ENCODE measurements at places on chromosomes 4 and X.

GRCh38 chr4:97866821-97867556, 276.3 kb downstream of the STPG2 start:
- no peak for DNase-seq

- DNase-seq = peak; percentile 1
These were observed 214.2 kb upstream of the PUDP start for GRCh38 chrX:7362111-7362510.

GRCh38 chr4:183888564-183888963, 16.5 kb upstream of the STOX2 start:
- no peak for DNase-seq

DNA sequence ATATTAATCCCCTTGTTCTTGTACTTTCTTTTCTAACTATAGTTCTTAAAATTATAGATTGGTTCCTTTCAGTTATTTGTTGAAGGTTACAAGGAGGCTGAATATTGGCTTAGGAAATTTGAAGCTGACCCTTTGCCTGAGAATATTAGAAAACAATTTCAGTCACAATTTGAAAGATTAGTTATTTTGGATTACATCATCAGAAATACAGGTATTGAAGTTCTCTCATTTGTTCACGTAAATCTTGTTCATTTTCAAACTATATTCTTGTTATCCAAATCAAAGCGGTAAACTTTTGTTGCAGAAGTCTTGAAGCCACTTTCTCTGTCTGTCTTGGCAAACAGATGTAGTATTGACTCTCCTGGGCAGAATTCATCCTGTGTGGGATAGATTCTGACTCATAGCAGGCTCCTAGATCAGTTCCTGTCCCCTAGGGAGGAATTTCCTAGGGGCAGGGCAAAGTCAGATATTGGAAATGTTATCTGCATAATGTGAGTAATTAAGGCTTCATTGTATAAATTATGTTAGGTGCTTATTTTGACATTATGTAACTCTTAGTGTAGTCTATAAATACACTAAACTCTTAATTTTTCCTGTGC, 25.2 kb downstream of the PI4K2B start:
- no peak for DNase-seq

- DNase-seq = peak; percentile 33
These were observed 28.1 kb upstream of the HPSE start for GRCh38 chr4:83362492-83363329.

DNA sequence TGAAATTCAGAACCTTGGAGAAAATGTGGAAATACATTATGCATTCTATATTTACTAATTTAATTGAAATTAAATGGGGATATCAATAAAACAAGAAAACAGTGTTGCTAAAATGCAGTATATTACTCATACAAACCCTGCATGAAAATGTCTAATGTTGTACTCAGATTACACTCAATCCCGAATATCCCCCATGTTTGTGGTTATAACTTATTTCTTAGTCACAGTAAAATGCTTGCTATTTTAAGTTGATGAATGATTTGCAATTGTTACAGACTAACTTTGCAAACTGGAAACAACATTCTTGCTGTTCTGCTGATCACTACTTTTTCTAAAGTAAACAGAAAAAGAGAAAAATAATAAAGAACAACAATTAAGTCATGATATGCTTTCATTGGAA, 33.1 kb upstream of the ANXA10 start:
- DNase-seq = no peak

DNA sequence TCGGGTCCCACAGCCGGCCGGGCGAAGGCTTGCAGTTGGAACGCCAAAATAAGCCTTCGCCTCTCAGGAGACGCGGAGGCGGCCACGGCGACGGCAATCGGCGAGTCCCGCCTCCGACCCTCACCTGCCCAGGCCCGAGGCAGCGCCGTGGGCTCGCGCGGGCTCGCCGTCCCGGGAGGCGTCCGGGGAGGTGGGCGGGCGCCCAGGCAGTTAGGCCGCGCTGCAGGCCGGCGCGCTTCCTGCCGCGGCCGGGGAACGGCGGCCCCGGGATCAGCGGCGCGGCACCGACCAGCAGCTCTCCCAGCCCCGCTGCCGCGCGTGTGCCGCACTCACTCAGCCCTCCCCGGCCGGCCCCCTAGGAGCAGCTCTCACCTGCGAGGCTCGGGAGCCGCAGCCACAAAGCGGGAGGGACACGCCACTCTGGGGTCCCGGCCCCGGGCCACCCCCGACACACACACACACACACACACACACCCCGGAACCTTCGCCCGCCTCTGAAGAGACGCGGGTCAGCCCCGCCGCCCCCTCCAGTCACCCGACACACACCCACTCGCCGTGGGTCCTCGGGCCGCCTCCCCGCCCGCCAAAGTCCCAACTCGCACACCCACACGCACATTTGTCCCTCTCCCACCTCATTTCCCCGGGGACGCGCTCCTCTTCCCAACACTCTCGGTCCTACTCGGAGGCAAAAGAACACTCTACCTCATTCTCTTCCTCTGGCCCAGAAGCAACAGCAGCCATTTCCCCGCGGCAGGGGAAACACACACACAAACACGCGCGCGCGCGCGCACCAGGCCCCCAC, at the start of gene CNOT6L:
CNOT6L (minus strand) TSS at position 767 of the 802 bp plus-strand sequence; CDS start at position 707, 60 bp downstream.
- peak; percentile 75 for DNase-seq

GRCh38 chr4:163967263-163967662, 472.8 kb downstream of the TMA16 start:
- no peak for DNase-seq

DNA sequence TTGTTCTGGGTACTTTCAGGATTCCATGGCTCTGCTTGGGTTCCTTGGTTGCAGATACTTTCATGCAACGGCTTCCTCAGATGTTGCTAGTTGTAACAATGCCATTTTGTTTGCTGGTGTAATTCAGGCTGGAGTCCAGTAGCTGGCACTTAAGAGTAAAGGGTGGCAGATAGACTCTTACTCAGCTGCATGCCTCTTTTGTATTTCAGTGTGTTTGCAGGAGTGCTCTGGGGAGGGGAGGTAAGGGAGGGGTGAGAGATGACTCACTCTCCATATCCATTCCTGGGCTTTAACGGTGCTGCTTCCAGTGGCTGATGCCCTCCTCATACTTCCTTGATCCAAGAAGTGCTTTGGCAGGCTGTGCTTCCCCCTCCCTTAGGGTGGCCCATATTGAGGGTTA, 155.2 kb downstream of the ZNF330 start:
- DNase-seq = peak; percentile 0

- DNase-seq = peak; percentile 49
These were observed 293.2 kb upstream of the PRPS2 start for GRCh38 chrX:12497832-12498591.

- DNase-seq = no peak
These were observed 16.8 kb downstream of the MAN2B2 start for GRCh38 chr4:6591781-6592180.

- peak; percentile 93 for DNase-seq
These were observed 9.0 kb upstream of the PITX2 start for GRCh38 chr4:110631584-110632505.

GRCh38 chrX:13377550-13377934, 57.7 kb upstream of the ATXN3L start:
- DNase-seq = no peak

DNA sequence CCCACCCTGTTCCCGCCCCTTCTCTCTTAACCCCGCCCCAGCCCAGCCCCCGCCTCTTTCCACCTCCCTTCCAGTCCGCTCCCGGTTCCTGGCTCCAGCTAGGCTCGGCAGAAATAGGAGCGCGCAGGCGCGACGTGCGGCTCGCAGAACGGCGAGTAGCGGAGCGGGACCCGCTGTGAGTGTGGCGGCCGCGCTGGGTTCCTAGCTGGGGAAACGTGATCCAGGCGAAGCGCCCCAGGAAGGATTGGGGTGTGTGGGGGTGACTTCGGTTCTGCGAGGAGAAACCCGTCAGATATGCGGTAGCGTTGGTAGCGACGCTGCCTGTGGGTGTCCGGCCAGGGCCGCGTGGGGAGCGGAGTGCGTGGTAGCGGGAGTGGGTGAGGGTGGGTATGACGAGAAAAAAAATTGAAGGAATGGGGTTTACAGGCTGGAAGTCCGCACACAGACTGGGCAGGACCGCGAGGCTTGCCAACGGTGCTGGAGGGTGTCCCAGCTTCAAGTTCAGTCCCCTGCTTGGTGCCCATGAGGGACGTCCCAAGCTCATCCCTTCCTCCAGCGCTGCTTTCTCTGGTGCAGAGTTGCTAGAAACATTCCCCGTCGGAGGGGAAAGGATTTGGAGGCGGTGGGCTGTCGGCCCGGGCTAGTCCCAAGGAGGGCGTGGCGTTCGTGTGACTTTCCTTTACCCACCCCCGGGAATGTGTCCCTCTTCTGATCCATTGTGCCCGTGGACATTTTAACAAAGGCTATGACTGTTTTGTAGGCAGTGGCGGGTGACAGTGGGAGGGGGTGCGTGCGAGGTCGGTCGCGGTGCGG, at the start of gene PRRG1:
PRRG1 (plus strand) TSS at position 144 of the 813 bp plus-strand sequence. CDS start 56,886 bp downstream, outside the sequence.
- peak; percentile 83 for DNase-seq

DNA sequence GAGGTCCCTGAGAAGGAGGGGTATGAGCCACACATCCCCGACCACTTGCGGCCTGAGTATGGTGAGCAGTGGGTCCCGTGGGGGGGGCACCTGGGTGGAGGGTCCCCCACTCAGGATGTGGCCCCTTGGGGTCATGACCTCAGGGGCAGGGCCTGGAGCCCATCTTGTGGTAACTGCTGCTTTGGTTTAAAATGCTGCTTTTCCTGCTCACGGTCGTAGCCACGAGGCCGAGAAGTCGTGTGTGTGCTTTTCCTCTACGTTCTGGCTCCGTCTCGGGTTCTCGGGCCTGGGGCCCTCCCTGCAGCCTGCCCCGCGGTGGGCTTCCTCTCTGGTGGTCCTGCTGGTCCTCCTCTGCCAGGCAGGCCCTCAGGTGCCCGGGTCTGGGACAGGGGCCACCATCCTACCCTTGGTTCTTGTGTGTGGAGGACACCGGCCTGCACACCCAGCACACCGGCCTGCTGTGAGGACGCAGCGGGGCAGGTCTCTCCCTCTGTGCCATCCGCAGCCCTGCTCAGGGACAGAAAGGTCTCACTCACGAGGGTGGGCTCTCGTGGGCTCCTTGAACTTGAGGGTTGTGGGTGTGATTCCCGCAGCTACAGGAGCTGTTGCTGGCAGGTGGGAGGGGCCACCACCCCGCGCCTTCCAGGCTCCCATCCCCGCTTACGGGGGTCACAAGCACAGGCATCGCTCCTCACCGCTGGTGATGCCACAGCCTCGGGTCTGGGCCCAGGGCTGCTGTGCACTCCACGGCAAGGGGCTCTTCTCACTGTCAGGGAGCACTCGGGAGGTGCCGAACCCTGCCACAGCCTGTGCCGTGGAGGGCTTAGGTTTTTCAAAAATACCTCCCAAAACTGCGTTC, 19.6 kb downstream of the UVSSA start:
- DNase-seq = no peak

DNA sequence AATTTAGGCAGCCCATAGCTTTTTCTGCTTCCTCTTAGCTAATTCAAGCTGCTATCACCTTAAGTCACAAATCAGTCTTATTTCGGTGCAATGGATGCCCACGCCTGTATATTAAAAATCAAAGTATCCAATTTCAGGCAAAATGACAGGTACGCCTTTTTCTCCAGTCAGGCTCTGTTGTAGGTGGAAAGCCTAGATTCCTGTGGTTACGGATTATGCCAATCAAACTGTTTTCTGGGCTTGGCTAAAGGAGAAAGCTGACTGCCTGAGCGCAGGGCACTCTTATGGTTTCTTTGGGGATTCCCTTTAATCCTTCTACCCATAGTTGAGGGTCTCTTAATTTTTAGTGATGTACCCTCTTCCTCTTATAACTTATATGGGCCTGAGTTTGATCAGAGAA, 550.5 kb downstream of the PDHA2 start:
- no peak for DNase-seq

DNA sequence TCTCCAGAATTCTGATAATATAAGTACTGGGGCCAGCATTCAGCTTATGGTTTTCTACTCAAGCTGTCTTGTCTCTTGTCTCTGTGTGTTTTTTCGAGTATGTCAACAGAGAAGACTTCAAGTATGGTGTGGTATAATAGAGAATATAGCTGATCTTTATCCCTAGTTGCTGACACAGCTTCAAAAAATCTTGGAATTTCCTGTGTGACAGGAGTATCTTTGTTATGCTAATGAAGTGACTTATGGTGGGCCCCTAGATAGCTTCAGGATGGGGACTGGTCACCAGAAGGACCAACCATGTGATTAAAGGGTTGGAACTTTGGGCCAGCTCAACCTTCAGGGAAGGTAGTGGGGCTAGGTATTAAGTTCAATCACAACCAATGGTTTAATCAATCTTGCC, 2.9 kb downstream of the GPRASP3 start:
- peak; percentile 10 for DNase-seq

DNA sequence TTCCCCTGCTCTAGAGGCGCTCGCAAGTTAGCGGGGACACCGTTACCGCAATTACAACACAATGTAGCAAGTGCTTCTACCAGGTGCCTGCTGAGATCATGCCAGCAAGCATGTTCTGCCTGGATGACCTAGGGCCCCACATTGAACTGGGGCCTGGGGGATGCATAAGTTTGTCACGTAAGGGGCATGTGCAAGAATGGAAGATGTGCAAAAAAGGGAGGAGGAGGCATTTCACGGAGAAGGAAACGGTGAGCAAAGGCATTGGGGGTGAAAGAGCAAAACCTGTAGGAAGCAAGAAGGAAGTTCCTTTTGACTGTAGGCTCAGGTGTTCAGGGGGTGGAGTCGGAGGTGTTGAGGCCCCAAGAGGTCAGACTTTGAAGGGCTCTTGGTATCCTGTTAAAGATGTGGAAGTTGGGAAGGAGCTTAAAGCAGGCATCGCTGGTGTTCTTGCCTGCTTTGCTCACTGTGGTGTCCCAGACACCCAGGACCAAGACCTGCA, 602 bp upstream of the SCARB2 start:
- peak; percentile 69 for DNase-seq

- DNase-seq = no peak
These were observed 35.0 kb upstream of the BCOR start for GRCh38 chrX:40132751-40133150.

- DNase-seq = no peak
These were observed 791 bp downstream of the SMIM20 start for GRCh38 chr4:25914670-25915352.

DNA sequence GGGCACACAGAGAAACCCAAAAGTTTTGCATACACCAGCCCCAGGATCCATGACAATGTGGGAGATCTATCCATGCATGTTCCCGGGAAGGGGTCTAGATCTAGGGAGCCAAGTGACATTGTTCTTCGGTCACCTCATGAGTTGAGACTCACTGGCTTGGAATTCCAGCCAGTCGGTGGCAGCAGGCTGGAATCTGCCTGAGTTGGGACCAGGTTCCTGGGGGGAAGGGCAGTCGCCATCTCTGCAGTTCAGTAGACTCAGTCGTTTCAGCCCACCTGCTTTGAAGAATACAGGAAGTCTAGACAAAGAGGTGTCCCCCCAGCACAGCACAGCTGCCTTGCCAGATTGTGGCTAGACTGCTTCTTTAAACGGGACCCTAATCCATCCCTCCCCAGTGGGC, 46.0 kb upstream of the PBDC1 start:
- DNase-seq = no peak
